ENCODE measurements at places on chromosomes 1 and 21. TPM values are rescaled to one million over a fixed set of nuclear protein-coding genes. Genes with fewer than 3 reads are reported as not detected.

- no peak for DNase-seq
Observed at GRCh38 chr1:119080586-119080985, 59.9 kb downstream of the WARS2 start.

- no peak for DNase-seq
Observed at GRCh38 chr1:53593758-53594380, 134.7 kb downstream of the DMRTB1 start.

- peak; percentile 67 for DNase-seq
Observed at GRCh38 chr1:225877580-225877979, 4.6 kb downstream of the TMEM63A start.

- DNase-seq = no peak
Observed at GRCh38 chr1:182607566-182607965, 3.4 kb upstream of the RGS16 start.

HFM1 gene
- 2.6 TPM for total RNA-seq

ADAM30 gene
- total RNA-seq = not detected

DNA sequence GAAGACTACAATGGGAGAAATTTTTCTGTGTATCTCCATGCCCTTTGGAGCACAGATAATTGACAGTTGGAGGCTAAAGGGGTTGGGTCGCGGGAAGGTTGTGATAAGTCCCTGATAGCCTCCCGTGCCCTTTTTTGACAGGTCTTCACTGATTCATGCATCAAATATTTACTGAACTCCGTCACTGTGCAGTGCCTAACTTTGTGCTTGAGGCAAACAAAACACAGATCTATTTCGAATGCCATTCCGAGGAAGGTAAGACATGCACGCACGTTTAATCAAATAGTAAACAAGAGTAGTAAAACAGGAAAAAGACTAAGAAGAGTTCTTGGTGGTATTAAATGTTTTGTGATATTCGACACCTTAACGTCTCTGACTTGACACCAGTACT is 494 bp upstream of the PIP5K1A start:
- DNase-seq = no peak

SCYL3 gene
- total RNA-seq = 6.4 TPM

CADM3 gene
- total RNA-seq = 12.5 TPM

CLIC4 gene
- 265 TPM for total RNA-seq

DNA sequence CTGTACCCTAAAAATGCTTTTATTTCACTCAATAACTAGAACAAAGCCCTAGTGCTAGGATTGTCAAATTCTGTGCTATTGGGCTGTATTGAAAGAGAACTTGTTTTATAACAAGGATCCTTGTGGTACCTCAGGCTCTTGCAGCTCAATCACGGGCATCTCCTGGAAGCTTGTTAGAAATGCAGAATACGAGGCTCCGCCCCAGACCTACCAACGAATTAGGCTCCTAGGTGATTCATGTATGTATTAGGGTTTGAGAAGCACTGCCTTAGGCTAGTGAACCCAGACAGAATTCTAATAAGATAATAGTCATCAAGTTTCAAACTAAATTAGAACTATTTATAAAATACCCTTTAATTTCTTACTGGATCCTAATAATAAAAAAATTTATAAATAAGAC is 45.6 kb downstream of the ZZZ3 start:
- DNase-seq = no peak
